ENCODE measurements at places on chromosomes 12 and 14.

DNA sequence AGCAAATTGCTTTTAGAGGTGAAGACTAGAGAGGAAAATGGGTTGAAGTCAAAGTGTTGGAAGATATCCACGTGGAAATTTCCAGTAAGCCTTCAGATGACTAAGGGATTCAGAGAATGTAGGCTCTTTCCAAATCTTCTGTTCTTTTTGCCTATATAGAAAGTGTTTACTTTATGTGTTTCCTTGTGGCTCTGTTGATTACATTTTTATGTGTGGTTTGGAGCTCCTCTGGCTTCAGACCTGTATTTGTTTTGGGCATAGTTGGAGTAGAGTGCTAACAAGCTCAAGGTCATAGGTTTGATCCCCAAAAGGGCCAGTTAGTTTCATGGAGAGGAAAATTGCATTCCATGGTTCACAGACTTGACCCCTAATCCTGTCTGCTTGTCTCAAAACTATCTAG, 91.9 kb downstream of the IGF1 start:
- no peak for DNase-seq

- no peak for DNase-seq
Measured at GRCh38 chr14:23604675-23605170, 26.1 kb upstream of the JPH4 start.

GRCh38 chr14:74551001-74551400, 57.4 kb downstream of the ISCA2 start:
- peak; percentile 22 for DNase-seq

DNA sequence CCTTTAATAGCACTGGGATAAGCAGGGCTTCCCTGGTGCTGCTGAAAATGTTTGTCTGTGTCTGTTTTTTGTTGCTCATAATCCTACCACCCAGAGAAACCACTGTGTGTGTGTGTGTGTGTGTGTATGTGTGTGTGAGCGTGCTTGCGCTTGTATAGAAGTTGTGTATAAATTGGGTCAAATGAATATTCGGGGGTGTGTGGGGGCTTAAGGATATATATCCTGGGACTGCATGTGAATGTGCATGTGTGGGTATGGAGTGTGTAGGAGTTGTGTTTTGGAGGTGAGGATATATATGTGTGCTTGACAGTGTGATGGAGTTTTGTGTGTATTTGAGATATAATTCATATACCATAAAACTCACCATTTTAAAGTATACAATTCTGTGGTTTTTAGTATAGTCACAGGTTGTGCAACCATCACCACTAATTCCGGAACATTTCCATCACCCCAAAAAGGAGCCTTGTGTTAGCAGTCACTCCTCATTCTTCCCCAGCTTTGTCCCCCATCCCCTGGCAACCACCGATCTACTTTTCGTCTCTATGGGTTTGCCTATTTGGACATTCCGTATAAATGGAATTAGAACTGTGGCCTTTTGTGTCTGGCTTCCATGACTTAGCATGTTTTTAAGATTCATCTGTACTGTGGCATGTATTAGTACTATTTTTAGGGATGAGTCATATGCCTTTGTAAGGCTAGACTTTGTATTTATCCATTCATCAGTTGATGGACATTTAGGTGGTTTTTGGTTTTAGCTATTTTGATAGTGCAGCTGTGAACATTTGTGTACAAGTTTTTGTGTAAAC, 25.6 kb downstream of the TCTN1 start:
- no peak for DNase-seq

DNA sequence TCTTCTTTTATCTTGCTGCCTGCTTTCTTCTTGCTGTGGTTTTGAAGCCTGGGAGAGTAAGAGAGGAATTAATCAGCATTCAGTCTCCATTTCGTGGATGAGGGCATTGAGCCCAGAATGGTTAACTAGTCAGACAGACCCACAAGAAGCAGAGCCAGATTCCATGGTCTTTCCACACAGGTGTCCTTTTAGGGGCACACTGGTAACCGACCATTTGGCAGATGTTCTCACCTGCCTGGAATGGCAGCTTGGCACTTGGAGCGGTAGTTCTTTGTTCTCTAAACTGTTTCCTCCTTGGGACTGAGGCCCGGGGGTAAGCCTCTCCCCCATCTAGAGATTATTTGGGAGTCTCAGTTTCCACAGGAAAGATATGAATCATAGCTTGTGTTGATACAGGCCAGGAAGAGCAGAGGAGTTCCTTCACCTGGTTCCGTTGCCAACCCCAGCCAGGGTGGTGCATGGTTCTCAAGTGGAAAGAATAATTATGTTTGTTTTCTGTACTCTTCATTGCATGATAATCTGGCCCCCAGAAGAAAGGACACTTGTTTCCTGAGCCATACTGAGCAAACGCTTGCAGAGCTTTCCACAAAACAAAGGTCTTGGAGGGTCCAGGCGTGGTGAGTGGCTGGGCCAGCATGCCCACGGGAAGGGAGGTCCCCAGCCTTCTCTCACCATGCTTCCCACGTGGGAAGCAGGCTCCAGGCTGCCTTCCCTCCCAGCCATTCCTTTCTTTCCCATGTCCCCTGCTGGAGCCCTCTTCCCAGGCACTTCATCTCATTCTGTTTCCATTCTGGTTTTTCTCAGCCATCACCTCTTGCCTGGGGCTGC, 2.0 kb upstream of the KRT75 start:
- no peak for DNase-seq

- DNase-seq, result no peak
Measured at GRCh38 chr14:85542623-85543022, 12.7 kb downstream of the FLRT2 start.

DNA sequence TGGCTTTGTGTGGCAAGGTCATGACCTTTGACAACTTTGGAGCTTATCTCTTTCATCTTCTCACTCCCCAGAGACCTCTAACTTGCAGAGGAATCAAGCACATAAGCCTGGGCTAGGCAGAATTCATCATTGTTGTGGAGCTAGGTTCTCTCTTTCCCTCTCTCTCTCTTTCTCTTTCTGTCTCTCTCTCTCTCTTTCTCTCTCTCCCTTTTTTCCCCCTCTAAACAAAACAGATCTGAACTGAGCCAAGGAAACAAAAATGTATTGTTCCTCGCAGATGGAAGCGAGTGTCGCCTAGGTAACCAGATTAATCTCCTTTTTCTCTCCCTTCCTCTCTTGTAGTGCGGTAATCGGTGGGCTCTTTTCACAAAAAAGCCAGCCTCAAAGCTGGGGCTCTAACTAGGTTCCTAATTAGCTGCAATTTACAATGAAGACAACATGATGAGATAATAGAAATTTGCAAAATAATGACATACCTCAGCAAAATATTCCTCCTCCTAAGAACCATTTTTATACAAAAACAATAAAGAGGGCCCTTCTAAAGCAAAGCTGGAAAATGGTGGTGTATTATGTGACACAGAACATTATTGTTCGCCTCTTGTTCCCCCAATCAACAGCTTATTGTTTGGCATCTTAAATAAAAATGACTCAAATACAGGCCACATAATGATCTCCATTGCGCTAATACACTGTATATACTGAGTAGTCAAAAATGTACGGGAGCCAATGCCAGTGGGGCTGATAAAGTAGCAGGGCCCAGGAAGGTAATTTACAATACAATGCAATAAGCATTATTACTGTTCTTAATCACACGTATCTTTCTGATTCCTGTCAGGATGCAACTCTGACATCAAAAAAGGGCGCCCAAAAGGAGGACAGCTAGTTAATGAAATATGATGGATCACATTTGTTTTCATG, 65.7 kb upstream of the SOX5 start:
- DNase-seq, result no peak
